Umbilical cord (tissue), 2 donors: ENCODE measurements at places on chromosomes 2 and 18. TPM values are rescaled to one million over a fixed set of nuclear protein-coding genes. Genes with fewer than 3 reads are reported as not detected.

Gene DUSP19
- 16.4 TPM for total RNA-seq

Gene MC4R
- total RNA-seq = 4.1 TPM

Gene ARHGEF4
- total RNA-seq = 8.9 TPM

Gene CFAP221
- total RNA-seq = 20.7 TPM

Gene RSAD2
- 36.4 TPM for total RNA-seq

Gene VPS4B
- 51.3 TPM for total RNA-seq

Gene CCDC68
- total RNA-seq = 7.0 TPM

GRCh38 chr2:176160986-176161824 lies 4.1 kb downstream of the HOXD3 start:
- no peak for DNase-seq

GRCh38 chr2:234982096-234982834 lies 30.4 kb downstream of the SH3BP4 start:
- DNase-seq = no peak

DNA sequence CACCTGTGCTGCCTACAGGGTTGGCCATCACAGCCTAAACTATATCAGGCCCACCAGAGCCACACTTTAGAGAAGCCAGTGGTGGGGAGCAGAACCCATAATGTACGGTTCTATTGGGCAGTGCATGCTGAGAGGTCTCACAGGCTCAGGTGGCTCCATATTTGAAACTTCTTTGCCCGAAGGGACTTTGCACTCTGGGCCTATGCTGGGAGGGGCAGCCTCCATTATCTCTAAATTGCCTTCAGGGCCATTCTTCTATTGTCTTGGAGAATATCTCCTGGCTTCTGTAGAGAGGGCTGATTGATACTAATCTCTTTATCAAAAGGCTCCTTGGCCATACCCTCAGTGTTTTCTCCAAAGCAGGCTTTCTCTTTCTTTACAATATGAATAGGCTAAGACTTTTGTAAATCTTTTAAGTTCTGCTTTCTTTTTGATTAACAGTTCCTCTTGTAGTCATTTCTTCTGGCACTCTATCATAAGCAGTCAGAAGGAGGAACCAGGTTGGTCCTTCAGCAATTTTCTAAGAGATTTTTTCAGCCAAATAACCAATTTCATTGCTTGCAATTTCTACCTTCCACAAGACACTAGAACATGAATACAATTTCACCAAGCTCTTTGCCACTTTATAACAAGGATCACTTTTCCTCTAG lies 44.5 kb downstream of the RPE start:
- DNase-seq = no peak

DNA sequence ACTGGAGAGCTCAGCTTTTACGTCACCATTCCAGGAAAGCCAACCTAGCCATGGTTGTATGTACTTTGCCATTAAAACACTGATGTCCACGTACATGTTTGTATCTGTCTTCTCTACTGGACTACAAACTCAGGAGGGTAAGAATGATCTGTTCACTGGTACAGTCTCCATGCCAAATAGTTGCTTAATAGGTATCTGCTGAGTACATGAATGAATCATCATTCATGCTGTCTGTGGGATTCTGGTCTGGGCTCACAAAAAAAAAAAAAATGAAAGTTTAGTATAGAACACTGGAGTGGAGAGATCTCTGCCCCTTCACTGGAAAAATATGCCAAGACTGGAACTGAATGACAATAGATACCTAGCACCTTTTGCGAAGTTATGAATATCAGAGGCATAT lies 102.6 kb upstream of the ITGA4 start:
- peak; percentile 27 for DNase-seq

DNA sequence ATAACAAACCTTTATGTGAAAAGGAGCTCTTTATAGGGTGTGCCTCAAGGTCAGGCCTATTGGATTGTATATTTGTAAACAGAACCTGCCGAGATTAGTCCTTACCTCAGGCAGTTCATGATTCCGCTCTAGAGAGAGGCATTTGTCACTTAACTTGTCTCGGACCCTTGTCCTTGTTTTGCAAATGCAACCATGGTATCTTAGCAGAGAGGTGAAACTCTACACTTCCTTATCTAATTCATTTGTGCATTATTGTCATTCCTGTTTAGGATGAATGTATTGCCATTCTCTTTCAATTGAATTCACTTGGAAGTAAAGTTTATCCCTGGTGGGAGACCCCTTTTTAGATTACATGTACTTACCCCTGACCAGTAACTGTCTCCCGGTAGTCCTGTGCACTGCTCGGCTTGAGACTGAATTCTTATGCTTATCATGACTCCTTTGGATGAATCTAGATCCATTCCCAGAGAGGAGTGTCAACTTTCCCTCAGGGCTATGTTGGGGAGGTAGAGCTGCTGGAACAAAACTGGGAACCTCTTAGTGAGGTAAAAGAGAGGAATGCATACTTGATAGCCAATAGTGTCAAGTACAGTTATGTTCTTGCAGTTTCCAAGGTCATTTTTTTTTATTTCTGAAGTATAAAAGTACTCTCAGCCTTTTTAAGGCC lies 46.6 kb downstream of the SGPP2 start:
- no peak for DNase-seq

DNA sequence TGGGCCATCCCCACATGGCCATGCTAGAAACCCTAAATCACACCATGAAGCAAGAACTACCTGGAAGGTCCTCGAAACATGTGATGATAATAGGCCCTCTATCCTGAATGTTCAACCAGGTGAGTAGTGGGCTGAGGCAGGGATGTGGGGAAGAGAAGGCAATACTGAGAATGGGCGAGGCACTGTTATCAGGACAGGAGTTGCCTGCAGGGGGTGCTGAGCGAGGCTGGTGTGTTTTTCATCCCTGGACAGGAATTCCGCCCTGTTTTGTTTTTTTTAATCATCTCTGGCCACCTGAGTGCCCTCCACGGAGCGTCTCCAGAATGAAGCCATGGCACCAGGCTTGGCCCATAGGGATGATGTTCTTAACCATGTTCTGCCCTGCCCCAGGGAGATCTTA lies 103.0 kb upstream of the SOX11 start:
- no peak for DNase-seq

GRCh38 chr2:47402555-47402804 lies 476 bp upstream of the MSH2 start:
- no peak for DNase-seq

DNA sequence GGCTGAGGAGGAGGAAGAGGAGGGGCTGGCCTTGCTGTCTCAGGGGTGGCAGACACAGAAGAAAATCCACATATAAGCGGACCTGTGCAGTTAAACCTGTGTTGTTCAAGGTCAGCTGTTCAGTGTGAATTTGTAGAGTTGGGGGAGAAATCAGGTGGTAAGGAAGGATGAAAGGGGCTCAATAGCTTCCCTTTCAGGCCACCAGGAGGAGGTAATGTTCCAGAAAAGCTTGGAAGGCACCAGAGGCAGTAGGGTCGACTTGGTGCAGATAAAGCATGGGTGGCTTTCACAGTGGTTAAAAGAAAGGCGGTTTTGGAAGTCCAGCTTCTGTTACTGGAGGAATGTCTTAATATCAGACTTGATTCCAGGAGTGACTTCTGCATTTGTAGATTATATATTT lies 167.4 kb downstream of the THSD7B start:
- peak; percentile 13 for DNase-seq

- DNase-seq = peak; percentile 87
These were observed 61.3 kb downstream of the EFEMP1 start for GRCh38 chr2:55862246-55862645.

- no peak for DNase-seq
These were observed 47.7 kb downstream of the PRKCE start for GRCh38 chr2:45699032-45699658.

- DNase-seq = peak; percentile 55
These were observed 577 bp downstream of the EHBP1 start for GRCh38 chr2:62705859-62706720.

DNA sequence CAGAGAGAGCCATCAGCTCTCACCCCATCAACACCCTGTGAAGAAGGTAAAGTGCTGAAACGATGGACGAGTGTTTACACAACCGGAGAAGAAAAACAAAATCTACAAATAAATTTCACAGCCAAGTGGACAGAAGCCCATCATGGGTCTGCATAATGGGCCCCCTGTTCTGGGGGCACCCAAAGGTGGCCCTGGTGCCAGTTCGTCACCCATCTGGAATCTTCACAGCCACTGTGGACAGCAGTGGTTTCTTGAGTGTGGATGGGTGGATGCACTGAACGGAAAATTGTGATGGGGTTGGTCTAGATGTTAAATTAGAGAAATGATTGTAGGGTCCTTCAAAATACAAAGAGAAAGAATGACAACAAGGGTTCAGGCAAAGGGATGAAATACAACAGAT lies 38.8 kb downstream of the ANKMY1 start:
- DNase-seq = no peak

GRCh38 chr18:67081482-67082211 lies 434.9 kb downstream of the DSEL start:
- DNase-seq = no peak

DNA sequence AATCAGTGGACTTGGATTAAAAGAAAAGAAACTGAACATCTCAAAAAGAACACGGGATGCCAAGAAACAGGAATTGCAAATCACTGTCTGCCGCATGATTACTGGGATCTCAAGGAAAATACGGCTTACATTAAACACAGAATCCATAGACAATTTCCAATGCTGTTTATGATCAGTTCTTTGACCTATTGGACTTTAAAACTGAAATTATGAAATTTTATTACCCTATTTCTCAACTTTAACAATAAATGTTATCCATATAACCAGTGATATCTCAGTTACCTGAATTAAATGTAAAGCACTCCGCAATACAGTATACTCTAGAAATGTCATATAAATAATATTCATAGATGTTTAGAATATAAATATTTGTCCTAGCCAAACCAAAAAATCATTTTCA lies 1556.9 kb upstream of the NXPH2 start:
- no peak for DNase-seq

- DNase-seq = peak; percentile 69
These were observed 152.9 kb upstream of the DNMT3A start for GRCh38 chr2:25494616-25495015.

- no peak for DNase-seq
These were observed 84.3 kb upstream of the ZNF516 start for GRCh38 chr18:76579301-76579695.

- no peak for DNase-seq
These were observed 23.4 kb downstream of the DNAH6 start for GRCh38 chr2:84539729-84540128.

GRCh38 chr2:39996653-39997080 lies 217.6 kb upstream of the THUMPD2 start:
- DNase-seq = no peak

GRCh38 chr2:68800027-68800401 lies 65.4 kb downstream of the ARHGAP25 start:
- DNase-seq = no peak
